CD4-positive, alpha-beta T cell treated with Interleukin-1 beta for 1 hour (primary cell): ENCODE measurements at places on chromosomes 12 and 14.

GRCh38 chr14:91409928-91410718, 7.5 kb downstream of the CCDC88C start:
- DNase-seq, result peak; percentile 79

GRCh38 chr12:108955225-108955835, 65.5 kb downstream of the SVOP start:
- DNase-seq, result no peak

GRCh38 chr12:28235015-28235414, 44.8 kb downstream of the CCDC91 start:
- DNase-seq, result no peak

- DNase-seq, result no peak
Measured at GRCh38 chr12:27524494-27524835, 459 bp downstream of the PPFIBP1 start.

DNA sequence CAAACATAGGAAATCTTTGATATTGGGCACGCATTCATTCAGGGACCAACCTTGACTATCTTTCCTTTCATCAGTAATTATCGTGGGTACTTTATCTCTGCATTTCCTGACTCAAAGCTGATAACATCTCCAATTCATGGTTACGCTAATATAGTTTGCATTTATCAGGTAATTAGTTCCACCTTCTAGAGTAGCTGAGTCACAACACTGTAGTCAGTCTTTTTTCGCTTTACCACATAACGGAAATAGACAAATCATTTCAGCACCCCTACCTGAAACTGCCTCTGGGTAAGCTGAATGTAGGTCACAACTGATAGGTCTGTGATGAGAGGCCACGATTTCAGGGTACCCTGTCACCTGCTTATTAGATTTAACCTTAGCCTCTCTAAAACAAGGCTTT, 36.7 kb upstream of the IL22 start:
- DNase-seq, result peak; percentile 51

GRCh38 chr14:42869681-42870080, 1263.0 kb downstream of the LRFN5 start:
- DNase-seq, result no peak

DNA sequence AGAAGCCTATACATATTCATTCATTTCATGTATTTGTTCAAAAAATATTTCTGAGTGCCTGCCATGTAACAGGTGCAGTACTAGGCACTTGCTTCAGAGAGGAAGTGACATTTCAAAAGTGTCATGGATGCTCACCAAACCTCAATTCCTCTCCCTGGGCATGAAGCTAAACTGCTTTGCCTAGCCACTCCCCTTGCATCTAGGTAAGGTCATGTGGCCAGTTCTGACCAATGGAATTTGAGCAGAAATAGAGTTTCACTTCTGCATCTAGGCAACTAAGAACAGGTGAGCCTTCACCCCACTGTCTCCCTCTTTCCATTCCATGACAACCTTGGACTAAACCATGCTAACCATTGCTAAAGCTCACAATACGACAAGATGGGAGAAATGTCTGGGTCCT, 27.6 kb downstream of the TC2N start:
- DNase-seq, result peak; percentile 23

- peak; percentile 79 for DNase-seq
Measured at GRCh38 chr14:23009939-23010726, at the start of gene C14orf93. TSS of gene C14orf93 (minus strand) at chr14:23010143. CDS start at chr14:22999023, 11,120 bp downstream.

DNA sequence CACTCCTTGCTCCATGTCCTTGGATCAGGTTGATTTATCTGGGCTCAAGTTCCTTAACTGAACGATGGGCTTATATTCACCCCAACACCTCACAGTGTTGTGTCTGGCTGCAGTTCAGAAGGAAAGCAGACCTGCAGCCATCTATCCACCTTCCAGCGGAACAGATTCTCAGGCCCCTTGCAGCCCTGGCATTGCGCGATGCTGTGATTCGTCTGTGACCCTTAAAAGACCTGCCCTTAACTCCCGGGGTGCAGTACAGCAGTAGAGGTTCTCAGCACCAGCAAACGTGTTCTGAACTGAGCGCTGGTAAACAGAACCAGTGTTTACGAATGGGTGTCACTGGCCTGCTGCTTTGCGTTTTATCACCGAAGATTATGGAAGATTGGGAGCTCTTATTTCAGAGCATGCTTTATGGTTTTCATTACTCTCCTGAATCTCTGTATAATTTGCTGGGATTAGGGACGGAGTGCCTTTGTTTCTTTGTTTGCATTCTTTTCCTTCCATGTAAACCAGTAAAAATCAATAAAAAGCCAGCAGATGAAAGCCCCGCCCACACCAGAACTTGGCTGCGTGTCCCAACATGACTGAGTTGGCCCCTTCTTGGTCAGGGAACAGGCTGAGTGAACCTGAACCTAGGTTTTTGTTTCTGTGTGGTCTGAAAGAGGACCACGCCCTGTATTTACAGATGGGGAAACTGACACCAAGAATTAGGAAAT, 286.7 kb upstream of the CRY1 start:
- DNase-seq, result no peak

GRCh38 chr12:132773077-132773955, 11.7 kb upstream of the ANKLE2 start:
- DNase-seq, result no peak

- DNase-seq, result no peak
Measured at GRCh38 chr14:100150932-100151587, 8.4 kb downstream of the DEGS2 start.

DNA sequence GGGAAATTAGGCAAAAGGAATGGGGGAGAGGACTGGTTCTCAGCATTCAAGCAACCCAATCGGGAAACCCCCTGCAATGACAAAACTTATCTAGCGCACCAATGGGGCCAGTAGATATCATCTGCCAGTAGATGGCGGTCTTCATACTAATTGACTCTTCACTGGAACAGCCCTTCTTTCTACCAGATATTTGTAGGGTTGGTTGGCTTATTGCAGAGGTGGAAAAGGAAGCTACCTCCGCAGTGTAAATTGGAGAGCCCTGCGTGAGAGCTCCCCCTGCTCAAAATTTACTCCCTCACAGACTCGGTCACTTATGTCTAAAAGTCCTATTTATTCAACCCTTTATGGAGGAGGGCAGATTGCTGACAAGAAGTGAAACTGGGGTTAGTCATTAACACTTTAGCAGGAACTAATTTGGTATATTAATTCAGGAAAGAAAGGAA, 166.1 kb upstream of the CCND2 start:
- peak; percentile 84 for DNase-seq

- no peak for DNase-seq
Measured at GRCh38 chr12:3520711-3521110, 29.7 kb downstream of the PRMT8 start.

DNA sequence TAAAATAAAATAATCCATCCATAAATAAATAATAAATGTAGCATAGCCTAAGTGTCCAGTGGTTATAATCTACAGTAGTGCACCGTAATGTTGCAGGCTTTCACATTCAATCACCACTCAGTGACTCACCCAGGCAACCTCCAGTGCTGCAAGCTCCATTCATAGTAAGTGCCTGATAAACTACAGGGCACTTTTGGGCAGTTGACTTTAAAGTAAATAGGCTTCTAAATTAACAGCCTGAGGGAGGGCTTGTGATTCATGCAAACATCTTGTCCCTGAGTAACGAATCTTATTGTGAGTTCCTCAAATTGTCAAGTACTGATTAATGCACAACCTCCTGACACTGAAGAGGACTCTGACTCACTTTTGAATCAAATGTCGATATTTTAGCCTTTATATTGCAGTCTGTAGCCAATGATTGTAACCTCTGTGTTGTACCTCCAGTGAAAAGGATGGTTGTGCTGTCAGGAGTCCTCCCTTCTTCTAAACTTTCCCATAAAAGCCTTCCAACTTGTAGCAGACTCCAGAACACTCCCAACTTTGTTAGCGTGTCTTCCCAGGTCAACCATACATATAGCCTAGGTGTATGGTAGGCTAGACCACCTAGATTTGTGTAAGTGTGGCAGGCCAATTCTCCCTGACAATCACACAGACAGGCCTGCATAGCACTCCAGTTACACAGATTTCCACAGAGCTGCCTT, 55.0 kb upstream of the BICD1 start:
- no peak for DNase-seq

GRCh38 chr12:95147866-95148265, 69.4 kb downstream of the FGD6 start:
- no peak for DNase-seq

DNA sequence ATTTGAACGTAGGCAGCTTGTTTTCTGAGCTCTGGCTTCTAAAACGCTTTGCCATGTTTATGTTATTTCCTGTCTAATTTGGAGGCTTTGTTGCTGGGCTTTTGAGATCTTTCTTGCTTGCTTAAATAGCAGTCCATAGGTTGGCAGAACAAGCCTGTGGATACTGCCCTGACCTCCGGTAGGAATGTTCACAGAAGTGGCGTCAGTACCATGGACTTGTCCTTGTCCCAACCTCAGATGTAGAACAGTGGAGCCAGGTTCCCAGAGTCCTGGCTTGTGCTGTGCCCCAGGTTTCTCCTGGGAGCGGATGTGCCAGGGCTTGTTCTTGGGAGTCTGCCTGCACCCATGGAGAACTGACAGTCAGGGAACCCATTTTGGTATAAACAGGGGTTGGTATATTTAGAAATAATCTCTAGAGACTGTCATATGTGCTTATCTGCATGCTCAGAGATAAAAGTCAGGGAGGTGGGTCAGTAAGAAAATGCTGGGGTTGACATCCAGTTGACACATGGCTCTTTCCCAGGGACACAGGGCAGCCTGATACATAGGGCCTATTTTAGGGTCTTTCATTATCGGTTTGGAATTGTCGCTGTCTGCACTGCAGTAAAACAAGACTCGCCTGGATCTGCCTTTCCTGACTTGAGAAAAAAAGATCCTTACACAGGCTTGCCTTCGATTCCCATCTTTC, 22.9 kb downstream of the CACNA1C start:
- no peak for DNase-seq

- peak; percentile 9 for DNase-seq
Measured at GRCh38 chr12:20985399-20985798, 145.6 kb upstream of the SLCO1B1 start.

- DNase-seq, result no peak
Measured at GRCh38 chr12:131643631-131644452, 67.0 kb upstream of the SFSWAP start.

DNA sequence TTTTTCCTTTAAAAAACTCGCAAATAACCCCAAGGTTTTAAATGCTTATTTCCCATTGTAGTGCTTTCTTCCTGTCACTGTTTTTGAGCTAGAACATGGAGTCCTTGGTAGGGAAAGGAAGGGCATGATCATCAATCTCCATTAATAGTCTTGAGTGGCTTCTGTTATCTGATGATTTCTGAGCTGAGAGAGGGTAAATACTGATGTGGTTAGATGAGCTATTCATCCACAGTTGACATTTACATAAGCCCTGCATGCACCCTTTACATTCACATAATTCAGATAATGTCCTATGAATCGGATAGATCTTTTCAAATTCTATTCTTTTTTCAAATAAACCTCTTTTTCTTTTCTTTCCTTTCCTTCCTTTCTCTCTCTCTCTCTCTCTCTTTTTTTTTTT, 81.4 kb downstream of the NTN4 start:
- no peak for DNase-seq

- DNase-seq, result peak; percentile 80
Measured at GRCh38 chr14:103091041-103091882, 3.3 kb upstream of the EXOC3L4 start.

DNA sequence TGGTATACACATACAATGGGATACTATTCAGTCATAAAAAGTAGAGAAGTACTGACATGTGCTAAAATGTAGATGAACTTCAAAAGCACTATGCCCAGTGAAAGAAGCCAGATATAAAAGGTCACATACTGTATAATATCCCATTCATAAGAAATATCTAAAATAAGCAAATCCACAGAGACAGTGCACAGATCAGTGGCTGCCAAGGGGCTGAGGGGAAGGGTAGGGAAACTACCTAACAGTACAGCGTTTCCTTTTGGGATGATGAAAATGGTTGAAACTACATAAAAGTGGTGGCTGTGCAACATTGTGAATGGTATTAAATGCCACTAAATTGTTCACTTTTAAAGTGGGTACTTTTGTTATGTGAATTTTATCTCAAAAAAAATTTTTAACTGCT, 11.9 kb downstream of the EAPP start:
- no peak for DNase-seq

GRCh38 chr14:24110060-24110459, 4.5 kb upstream of the DCAF11 start:
- DNase-seq, result no peak

DNA sequence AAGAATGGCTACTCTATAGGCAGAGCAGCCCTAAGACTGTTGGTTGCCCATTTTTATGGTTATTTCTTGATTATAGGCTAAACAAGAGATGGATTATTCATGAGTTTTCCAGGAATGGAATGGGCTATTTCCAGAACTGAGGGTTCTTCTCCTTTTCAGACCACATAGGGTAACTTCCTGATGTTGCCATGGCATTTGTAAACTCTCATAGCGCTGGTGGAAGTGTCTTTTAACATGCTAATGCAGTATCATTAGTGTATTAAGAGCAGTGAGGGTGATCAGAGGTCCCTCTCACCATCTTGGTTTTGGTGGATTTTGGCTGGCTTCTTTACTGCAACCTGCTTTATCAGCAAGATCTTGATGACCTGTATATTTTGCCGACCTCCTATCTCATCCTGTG, 904.6 kb upstream of the FBXO33 start:
- DNase-seq, result no peak

GRCh38 chr14:49508124-49508523, 78.1 kb downstream of the RPS29 start:
- DNase-seq, result no peak

DNA sequence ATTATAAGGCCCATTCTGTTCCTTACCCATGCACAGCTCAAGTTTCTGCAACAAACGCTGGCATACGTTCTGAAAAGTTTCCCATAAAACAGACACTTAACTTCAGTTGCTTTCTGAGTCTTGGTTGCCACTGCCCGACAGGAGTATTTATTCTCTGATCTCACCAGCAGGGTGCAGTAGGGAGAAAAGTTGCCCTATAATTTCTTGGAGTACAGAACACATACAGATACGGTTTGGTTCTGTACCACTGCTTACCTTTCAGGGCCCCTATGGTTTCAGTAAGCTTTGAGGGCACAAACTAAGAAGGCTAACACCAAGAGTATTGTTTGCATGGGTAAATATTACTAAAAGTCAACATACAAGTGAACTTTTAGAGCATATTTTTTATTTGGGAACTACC, 77.9 kb downstream of the SPATA7 start:
- no peak for DNase-seq

DNA sequence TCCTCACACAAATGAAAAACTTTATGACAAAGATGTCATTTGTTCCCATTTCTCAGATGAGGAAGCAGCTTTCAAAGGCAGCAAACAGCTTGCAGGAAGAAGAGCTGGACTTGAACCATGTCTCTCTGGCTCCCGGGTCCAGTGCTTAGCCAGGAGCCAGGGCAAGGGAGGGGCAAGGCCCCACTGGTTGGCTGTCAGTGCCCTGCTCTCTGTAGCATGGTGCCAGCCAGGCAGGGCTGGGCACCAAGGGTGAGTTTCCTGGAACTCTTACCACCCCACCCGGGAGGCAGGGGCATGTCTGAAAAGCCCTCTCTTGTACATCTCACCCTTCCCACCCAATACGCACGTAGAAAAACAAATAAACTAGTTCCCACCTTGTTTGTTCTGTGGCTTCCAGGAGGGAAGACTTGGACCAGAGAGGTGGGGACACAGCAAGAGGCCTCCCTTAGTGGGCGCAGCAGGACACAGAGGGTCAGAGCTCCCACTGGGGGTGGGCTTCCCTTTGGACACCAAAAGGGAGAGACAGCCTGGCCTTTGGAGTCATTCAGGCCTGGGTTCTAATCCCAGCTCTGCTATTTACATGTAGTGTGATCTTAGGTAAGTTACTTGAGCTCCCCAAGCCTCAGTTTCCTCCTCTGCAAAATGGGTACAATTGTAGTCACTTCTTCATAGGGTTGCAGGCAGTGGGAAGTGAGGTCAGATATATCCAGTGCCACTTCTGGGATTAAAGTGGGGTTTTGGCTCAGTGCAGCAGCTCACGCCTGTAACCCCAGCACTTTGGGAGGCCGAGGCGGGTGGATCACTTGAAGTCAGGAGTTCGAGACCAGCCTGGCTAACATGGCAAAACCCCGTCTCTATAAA, 17.2 kb downstream of the TRPV4 start:
- DNase-seq, result no peak
